Natural killer cell (primary cell): ENCODE measurements at places on chromosomes 16 and 17. TPM values are rescaled to one million over a fixed set of nuclear protein-coding genes. Genes with fewer than 3 reads are reported as not detected.
A peak's percentile ranks its signal among the peaks of the same experiment; 100 is the strongest.

ABCA3 gene
- 12.2 TPM for total RNA-seq

CD19 gene
- 0.79 TPM for total RNA-seq

PLA2G10 gene
- total RNA-seq, result not detected

GRCh38 chr16:66934138-66934838 lies at the start of gene CIAO2B:
TSS of gene CIAO2B (minus strand) at chr16:66934402. CDS start at chr16:66934364, 38 bp downstream.
- DNase-seq, result peak; percentile 94

- no peak for DNase-seq
These were observed 55.7 kb downstream of the MARF1 start for GRCh38 chr16:15587152-15587825.

- DNase-seq, result no peak
These were observed 877.4 kb upstream of the GOT2 start for GRCh38 chr16:59611556-59611955.

DNA sequence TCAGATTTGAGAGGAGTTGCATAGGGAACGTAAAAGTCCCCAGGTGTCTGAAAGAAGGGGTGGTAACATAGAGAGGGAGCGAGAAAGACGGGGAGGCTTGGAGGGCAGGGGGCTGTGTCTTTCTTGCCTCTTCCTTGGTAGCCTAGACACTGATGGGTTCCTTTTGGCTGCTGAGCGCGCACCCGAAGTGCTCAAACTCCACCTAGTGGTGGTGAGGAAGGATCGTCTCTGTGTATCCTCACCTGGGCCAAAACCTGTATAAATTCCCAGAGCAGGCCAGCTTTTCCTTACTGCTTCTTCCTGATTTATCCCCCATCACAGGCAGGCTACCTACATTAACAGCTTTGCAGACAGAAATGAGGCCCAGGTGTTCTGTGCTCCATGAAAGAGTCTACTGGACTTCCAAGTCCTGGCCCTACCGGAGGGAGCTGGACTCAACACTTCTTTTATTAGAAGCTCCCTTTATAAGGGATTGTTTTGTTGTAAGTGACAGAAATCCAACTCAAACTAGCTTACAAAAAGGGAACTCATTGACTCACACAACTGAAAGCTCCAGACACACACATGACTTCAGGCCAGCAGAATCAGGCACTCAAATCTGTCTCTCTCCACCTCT lies 5.5 kb upstream of the SLC25A35 start:
- DNase-seq, result peak; percentile 45

DNA sequence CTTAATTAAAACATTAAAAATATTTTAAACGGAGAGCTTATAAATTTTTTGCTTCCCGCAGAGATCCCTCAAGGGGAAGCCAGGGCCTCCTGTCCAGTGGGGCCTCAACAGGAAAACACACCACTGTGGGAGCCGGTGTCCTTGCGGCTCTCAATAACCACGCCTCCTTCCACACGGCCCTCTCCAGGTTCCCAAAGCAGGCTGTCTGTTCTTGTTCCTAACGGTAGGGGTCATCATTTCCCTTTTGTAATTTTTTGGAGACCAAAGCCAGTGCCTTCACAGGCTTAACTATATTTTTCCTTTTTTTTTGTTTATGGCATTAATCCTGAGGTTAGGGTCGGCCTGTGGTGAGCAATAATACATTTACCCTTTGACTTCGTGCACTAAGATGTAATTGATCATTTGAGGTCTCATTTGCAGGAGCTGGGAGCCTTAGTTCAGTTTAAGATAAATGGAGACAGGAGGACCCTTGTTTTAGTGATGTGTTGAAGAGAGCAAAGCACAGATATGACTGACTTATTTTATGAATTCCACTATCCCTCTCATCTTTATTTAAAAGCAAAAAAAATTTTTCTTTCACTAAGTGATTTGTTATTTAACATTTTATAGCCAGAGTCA lies 77.5 kb upstream of the N4BP1 start:
- DNase-seq, result no peak
